ENCODE measurements at places on chromosomes 2 and 18.
A peak's percentile ranks its signal among the peaks of the same experiment; 100 is the strongest.

GRCh38 chr2:209145941-209146681 is 277.7 kb upstream of the MAP2 start:
- DNase-seq = no peak

GRCh38 chr2:37911296-37911873 is 13.7 kb upstream of the RMDN2 start:
- DNase-seq = no peak

DNA sequence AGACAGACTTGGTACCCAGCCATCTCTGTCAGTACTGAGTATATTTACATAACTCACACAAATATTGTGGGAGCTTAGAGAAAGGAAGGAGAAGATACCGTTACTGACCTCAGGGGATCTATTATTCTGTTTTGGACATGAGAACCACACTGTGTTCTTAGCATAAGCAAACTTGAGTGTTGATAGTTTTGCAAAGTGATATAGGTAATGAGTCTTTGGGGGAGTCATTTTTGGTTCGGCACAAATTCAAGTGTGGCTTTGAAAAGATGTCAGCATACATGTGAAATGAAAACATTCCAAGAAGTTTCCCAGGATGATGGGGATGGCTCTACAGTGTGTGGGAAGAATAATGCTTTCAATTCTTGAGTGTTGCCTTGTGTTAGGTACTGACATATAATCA is 24.1 kb downstream of the SMARCAL1 start:
- DNase-seq = no peak

GRCh38 chr18:8381821-8382459 is 227.3 kb upstream of the RAB12 start:
- no peak for DNase-seq

DNA sequence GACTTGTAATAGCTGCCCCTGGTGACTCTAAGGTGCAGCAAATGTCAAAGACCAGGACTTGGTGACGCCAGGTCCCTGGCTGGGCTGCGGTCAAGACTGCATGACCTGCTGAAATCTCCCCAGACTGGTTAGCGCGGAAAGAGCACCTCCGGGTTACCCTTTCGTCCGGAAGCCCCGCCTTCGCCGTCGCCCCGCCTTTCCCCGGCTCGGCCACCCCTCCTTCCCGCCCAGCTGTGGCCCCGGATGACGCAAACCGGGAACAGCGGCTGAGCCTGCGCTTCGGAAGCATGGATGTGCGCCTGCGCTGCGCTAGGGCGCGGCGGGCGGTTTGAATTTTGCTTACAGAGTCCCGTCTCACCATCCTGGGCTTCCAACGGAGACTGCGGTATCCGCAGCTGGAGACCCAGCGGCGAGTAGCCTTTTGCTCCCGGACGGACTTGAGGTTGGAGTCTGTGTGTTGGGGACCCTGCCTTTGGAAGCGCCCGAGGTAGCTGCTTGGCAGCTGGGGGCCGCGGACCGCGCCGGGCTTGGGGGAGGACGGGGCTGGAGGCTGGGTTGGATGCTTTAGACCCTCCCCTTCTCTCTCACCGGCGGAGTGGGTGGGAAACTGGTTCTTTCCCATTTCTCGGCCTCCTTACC is at the start of gene SKA1:
SKA1 (plus strand) TSS at position 294 of the 639 bp plus-strand sequence. CDS start 785 bp downstream, outside the sequence.
- peak; percentile 89 for DNase-seq

Measured in stimulated activated CD4-positive, alpha-beta T cell treated with anti-CD3 and anti-CD28 coated beads, TNF-alpha, amount 100 ng/mL, for 24 hours (primary cell).